Transverse colon (tissue), 4 donors: ENCODE measurements at places on chromosomes 12 and 14. TPM values are rescaled to one million over a fixed set of nuclear protein-coding genes. Genes with fewer than 3 reads are reported as not detected.
A peak's percentile ranks its signal among the peaks of the same experiment; 100 is the strongest.

DNA sequence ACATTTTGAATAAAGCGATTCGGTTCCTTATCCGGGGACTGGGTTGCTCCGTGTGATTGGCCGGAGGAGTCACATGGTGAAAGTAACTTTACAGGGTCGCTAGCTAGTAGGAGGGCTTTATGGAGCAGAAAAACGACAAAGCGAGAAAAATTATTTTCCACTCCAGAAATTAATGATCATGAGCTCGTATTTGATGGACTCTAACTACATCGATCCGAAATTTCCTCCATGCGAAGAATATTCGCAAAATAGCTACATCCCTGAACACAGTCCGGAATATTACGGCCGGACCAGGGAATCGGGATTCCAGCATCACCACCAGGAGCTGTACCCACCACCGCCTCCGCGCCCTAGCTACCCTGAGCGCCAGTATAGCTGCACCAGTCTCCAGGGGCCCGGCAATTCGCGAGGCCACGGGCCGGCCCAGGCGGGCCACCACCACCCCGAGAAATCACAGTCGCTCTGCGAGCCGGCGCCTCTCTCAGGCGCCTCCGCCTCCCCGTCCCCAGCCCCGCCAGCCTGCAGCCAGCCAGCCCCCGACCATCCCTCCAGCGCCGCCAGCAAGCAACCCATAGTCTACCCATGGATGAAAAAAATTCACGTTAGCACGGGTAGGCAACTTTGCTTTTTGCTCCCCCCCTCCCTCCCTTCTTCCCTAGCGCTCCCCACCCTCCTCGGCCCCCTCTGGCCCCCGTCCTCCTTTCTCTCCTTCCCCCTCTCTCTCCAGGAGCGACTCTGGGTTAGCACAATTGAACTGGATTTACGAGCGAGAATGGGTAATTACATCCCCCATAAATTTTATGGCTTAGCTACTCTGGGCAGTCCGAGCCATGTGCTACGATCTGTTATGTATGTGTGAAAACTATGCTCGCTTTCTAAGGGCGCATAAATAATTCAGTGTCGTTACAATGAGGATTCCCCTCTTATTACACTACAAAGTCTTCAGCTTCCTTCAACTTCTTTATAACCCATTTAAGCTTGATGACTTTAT is at the start of gene HOXC4:
TSS of gene HOXC4 (plus strand) at position 85 of the 991 bp plus-strand sequence. CDS start at position 173, 88 bp downstream.
- H3K27me3 ChIP-seq: peaks cover 100% of the 10 kb centered on the region
- peak within 1 kb of the TSS; percentile 64 for H3K27ac ChIP-seq
- H3K4me3 ChIP-seq: peak within 1 kb of the TSS; percentile 46

The NFATC4 gene
- 58.0 TPM for total RNA-seq

- H3K27ac ChIP-seq: no peak overlapping the region
- H3K4me1 ChIP-seq: no peaks in the 10 kb centered on the region
- DNase-seq: no peak
- no peak overlapping the region for H3K4me3 ChIP-seq
- no peaks in the 10 kb centered on the region for H3K27me3 ChIP-seq
Measured at GRCh38 chr14:28673056-28673455, 93.5 kb upstream of the FOXG1 start.

DNA sequence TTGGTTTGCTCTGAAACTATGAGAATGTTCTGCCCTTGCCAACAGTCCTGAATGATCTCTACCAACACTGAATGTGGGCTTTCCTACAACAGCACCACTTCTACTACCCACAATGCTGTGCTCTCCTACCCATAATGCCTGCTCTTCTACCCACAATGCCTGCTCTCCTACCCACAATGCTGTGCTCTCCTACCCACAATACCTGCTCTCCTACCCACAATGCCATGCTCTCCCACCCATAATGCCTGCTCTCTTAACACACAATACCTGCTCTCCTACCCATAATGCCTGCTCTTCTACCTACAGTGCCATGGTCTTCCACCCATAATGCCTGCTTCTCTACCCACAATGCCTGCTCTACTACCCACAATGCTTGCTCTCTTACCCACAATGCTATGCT is 92.3 kb downstream of the KCNK13 start:
- H3K36me3 ChIP-seq: no peaks in the 10 kb centered on the region
- no peak for DNase-seq

The PTPRR gene
- total RNA-seq: 31.4 TPM

GRCh38 chr14:89015016-89015415 is 190.6 kb downstream of the TTC8 start:
- no peaks in the 10 kb centered on the region for H3K36me3 ChIP-seq
- no peak for DNase-seq
- H3K4me1 ChIP-seq: peaks cover 4% of the 10 kb centered on the region
- H3K4me3 ChIP-seq: no peak overlapping the region

GRCh38 chr12:131564845-131565244 is 146.0 kb upstream of the SFSWAP start:
- no peaks in the 10 kb centered on the region for H3K36me3 ChIP-seq
- no peaks in the 10 kb centered on the region for H3K4me1 ChIP-seq
- H3K4me3 ChIP-seq: no peak overlapping the region
- peaks cover 19% of the 10 kb centered on the region for H3K27me3 ChIP-seq
- no peak overlapping the region for H3K27ac ChIP-seq
- DNase-seq: no peak

GRCh38 chr12:119911182-119911581 is 34.1 kb upstream of the CIT start:
- no peaks in the 10 kb centered on the region for H3K27me3 ChIP-seq
- H3K4me1 ChIP-seq: no peaks in the 10 kb centered on the region

GRCh38 chr12:65765436-65765813 is 58.9 kb upstream of the HMGA2 start:
- H3K27me3 ChIP-seq: peaks cover 17% of the 10 kb centered on the region
- no peak overlapping the region for H3K27ac ChIP-seq
- no peak overlapping the region for H3K4me3 ChIP-seq
- H3K4me1 ChIP-seq: no peaks in the 10 kb centered on the region

The KRT73 gene
- total RNA-seq: not detected
